CD4-positive, alpha-beta T cell treated with Interleukin-15 for 4 hours (primary cell): ENCODE measurements at places on chromosomes 2 and 18.

GRCh38 chr2:100840519-100840918 lies 20.6 kb downstream of the NPAS2 start:
- DNase-seq = no peak

- no peak for DNase-seq
These were observed 737 bp upstream of the CYB5A start for GRCh38 chr18:74292541-74292858.

DNA sequence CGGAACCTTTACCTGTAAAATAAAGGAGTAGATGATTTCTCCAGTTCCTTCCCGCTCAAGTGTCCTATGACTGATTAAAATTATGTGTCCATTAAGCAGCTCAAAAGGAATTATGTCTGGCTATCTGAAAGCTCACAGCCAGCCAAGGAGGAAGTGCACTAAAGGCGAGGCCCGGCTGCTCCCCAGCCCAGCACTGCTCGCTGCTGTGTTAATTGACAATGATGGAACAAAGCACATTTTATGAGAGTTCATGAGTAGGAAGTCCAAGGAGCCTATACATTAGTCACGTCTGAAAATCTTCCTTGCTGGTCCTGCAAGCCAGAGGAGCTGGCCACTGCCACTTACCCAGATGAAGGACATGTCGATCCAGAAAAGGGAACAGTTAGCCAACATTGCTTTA lies 14.3 kb downstream of the TTC32 start:
- no peak for DNase-seq

DNA sequence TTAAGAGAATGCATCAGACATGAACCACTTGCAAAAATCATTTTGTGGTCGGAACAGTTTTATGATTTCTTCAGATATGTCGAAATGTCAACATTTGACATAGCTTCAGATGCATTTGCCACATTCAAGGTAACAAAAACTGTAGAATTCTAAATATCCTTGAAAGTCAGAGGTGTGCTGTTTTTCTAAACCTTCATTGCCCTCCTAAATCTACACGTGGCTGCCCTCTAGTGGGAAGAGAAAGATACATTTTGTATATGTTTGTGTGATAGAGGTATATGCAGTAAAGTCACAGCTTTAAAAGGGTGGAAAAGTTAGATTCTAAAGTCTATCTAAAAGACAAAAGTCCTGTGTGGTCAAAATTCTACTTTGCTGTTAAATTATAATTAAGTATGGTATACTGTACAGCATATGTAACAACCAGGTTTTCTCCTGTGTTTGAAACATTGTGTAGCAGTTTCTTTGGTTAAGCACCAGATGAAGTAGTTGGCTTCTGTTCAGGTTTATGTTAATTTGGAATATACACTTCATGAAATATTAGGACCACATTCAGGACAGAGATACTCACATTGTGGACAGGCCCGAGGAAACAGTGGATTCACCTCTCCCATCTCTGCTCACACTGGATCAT lies 65.9 kb upstream of the ITM2C start:
- peak; percentile 80 for DNase-seq

GRCh38 chr2:72300147-72300684 lies 152.6 kb upstream of the CYP26B1 start:
- no peak for DNase-seq

GRCh38 chr2:49226360-49226759 lies 72.0 kb upstream of the FSHR start:
- DNase-seq = no peak

- no peak for DNase-seq
These were observed 58.0 kb downstream of the ZNF519 start for GRCh38 chr18:14074187-14074586.

GRCh38 chr2:206989311-206989710 lies 50.0 kb downstream of the CPO start:
- DNase-seq = peak; percentile 6

GRCh38 chr18:2846636-2847316 lies at the start of gene EMILIN2:
Gene EMILIN2, plus strand, starts transcription at chr18:2847006. Its CDS starts 183 bp downstream, at chr18:2847189.
- peak; percentile 37 for DNase-seq

GRCh38 chr2:217725409-217725808 lies 277.4 kb downstream of the TNS1 start:
- no peak for DNase-seq

DNA sequence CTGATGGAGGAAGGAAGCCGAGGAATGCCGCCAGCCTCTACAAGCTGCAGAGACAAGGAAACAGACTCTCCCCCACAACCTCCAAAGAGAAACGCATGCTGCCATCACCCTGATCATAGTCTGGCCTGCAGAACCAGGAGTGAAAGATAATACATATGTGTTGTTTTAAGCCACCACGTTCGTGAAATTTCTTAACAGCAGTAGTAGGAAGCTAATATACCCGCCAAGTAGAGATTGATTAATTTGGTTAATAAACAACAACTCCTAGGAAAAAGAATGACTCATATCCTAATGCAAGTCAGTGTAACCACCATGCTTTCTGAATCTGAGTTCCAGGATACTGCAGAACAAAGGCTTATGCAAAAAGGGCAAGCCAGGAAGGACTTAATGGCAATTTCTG lies 36.6 kb downstream of the LONRF2 start:
- no peak for DNase-seq

DNA sequence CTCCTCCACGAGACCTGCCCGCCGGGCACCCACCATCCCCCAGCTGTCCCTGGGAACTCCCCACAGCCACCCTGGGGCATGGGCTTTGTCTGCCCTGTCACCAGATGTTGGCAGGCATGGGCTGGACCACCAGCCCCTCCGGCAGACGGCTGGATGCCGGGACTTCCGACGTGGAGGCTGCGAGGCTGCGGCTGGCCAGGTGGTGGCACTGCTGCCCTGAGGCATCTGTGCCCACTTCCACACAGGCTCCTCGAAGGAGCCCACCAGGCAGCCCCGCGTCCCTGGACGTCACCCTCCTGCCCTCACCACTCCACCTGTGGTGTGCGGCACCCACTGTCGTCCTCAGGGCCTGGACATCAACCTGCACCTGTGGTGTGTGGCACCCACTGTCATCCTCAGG lies 319.9 kb upstream of the SALL3 start:
- DNase-seq = no peak

GRCh38 chr2:45005261-45006002 lies 3.8 kb downstream of the SIX2 start:
- no peak for DNase-seq

DNA sequence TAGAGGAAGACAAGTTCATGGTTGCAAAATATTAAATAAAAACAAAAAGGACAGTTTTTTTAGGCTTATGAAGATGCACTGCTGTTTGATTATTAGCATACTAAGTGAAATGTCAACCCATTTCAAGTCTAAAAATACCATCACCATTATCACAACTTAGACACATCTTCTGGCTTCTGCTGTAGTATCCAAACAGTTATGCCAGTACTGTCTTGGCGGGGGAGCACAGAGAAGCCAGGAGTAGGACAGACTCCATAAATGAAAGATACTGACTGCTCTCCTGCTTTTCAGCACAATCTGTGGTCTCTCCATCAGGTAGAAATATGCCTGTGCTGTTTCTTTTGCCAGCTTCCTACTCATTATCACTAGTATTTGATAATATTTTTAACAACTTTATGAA lies 179.2 kb upstream of the DSEL start:
- no peak for DNase-seq

DNA sequence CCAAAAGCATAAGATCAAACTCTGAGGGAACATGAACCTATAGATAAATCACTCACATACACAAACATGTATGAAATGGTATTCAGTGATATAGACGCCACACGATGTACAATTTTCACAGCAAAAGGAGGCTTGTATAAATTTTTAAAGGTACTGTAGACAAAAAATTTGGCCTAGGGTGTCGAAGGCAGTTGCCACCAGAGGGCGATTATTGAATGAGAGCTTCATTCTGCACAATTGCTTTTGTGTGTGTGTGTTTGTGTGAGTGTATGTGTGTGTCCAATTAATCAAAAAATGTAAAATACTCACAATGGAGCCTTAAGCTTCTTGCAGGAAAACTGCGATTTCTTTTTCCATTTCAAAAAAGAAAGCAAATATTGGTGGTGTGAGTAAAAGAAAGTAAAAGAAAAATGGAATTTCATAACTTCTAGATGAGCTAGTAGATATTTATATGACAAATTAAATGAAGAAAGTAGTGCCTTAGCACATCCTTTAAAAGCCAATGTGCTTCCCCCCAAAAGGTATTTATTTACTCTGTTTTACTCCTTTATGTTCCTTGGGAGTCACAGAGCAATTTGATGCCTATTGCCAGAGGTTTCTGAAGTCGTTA lies 800.1 kb downstream of the SATB2 start:
- DNase-seq = no peak

GRCh38 chr18:78642296-78642951 lies 337.2 kb upstream of the SALL3 start:
- DNase-seq = no peak

- peak; percentile 51 for DNase-seq
These were observed 29.0 kb downstream of the ZAP70 start for GRCh38 chr2:97742381-97742847.

- DNase-seq = no peak
These were observed 137.5 kb downstream of the UBR3 start for GRCh38 chr2:169964740-169965139.

GRCh38 chr2:176099728-176100546 lies at the start of gene HOXD12:
Gene HOXD12, plus strand, starts transcription at chr2:176099795. Its CDS starts 7 bp downstream, at chr2:176099802.
- DNase-seq = no peak
